CD4-positive, alpha-beta T cell treated with Interleukin-4 for 1 hour (primary cell): ENCODE measurements at places on chromosomes 1 and 21.

DNA sequence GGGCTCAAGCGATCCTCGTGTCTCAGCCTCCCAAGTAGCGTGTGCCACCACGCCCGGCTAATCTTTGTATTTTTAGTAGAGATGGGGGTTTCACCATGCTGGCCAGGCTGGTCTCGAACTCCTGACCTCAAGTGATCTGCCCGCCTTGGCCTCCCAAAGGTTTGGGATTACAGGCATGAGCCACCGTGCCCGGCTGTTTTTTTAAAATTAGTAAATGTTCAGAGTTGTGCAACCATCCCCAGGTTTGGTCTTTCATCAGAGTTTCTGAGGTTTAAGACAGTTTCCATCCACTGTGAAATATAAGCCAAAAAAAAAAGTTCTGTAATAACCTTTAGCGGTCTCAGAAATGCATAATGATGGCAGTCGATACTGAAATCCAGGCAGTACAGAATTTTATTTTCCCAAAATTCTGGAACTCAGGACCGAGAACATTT is 550 bp upstream of the SYT11 start:
- peak; percentile 24 for DNase-seq

- DNase-seq: no peak
These were observed 279.1 kb downstream of the PCP4 start for GRCh38 chr21:40146216-40146837.

DNA sequence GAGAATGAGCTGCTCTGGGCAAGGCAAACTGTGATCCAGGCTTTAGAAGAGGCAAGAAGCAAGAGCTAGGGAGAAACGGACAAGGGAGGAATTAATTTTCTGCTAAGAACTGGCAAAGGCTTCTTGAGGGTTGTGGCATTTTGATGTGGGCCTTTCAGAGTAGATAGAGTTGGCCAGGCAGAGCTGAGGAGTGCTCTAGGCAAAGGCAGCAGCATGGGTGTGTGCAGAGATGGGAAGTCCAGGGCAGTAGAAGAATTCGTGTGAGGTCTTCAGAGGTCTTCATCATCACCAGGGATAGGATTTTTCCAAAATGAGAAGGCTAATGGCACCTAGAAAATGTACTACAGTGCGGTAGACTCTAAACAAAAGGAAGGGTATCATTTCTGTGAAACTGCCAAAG is 237.8 kb downstream of the LTN1 start:
- no peak for DNase-seq

- no peak for DNase-seq
These were observed at the start of gene MARK1 for GRCh38 chr1:220527908-220528678. MARK1 (plus strand) TSS chr1:220528136; CDS start chr1:220528823, 687 bp downstream.

DNA sequence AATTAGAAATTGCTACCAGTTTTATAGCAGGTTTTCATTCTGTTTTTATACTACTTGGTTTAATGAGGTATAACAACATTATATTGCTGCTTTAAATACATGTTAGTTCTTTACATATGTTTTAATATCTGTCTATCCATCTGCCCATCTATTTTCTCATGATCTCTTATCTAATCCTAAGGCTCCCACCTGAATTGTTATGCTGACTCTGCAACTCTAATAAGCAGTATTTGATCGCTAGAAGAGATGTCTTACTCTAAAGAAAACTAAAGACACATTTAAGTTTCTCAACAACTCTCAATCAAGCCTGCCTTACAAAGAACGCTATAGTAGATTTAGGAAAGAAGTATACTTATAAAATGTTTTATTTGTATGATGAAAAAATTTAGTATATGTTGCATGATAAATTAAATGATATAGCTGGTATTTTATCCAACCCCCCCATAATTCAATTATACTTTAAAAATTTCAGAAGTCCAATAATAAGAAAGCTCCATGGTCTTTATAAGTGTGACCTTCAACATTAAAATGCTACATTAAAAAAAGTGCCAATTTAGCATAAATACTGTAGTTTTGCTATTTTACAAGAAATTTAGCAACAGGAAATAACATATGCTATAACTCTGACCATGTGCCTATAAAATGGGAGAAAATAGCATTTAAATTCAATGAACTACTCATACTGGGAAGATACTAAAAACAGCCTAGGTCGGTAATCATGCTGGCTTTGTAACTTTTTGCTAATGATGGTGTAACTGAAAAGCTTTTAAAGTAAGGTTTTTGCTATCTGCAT is 180.3 kb downstream of the NEGR1 start:
- no peak for DNase-seq

DNA sequence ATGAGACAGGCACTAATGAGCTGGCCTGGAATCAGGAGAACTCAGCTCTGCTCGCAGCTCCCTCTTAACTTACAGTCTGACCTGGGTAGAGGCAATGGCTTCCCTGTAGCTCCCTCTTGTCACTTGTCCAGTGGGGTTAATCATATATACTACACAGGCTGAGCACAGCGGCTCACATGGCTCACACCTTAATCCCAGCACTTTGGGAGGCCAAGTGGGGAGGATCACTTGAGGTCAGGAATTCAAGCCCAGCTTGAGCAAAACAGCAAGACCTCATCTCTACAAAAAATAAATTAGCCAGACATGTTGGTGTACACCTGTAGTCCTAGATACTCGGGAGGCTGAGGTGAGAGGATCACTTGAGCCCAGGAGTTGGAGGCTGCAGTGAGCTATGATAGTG is 4.2 kb downstream of the S100A6 start:
- no peak for DNase-seq
